Smooth muscle cell of trachea (primary cell): ENCODE measurements at places on chromosomes 16 and 17. TPM values are rescaled to one million over a fixed set of nuclear protein-coding genes. Genes with fewer than 3 reads are reported as not detected.

The NEUROD2 gene
- not detected in 2 replicates for total RNA-seq

The KRT36 gene
- total RNA-seq: not detected in 2 replicates

The TMEM92 gene
- under 0.01 TPM in 2 replicates for total RNA-seq

The TSPAN10 gene
- 2.5 and 2.6 TPM in 2 replicates for total RNA-seq

The KRTAP4-12 gene
- not detected in 2 replicates for total RNA-seq

The DBNDD1 gene
- 3.1 and 4.1 TPM in 2 replicates for total RNA-seq

The DNASE1L2 gene
- 0.15 and 1.5 TPM in 2 replicates for total RNA-seq

The C16orf82 gene
- not detected in 2 replicates for total RNA-seq

The CMTM2 gene
- total RNA-seq: not detected in 2 replicates

The FOXN1 gene
- total RNA-seq: not detected in 2 replicates

The CCL17 gene
- not detected in 2 replicates for total RNA-seq

The TBC1D28 gene
- total RNA-seq: not detected in 2 replicates

The SLC5A10 gene
- total RNA-seq: not detected in 2 replicates

The EVPL gene
- total RNA-seq: under 0.01 TPM in 1 of 2 replicates, not detected in the other

The SMIM5 gene
- total RNA-seq: 0.29 TPM in 1 of 2 replicates, not detected in the other

The ITGB4 gene
- 0.50 and 4.2 TPM in 2 replicates for total RNA-seq

The ZNF205 gene
- total RNA-seq: 17.6 and 25.1 TPM in 2 replicates

The HSD17B2 gene
- 0.17 TPM in 1 of 2 replicates, not detected in the other for total RNA-seq
